Stimulated activated naive CD8-positive, alpha-beta T cell treated with anti-CD3 and anti-CD28 coated beads, Interleukin-15, amount 100 ng/mL, for 72 hours (primary cell): ENCODE measurements at places on chromosomes 16 and 17.
A peak's percentile ranks its signal among the peaks of the same experiment; 100 is the strongest.

- no peak for DNase-seq
Observed at GRCh38 chr16:71965223-71965622, 35.0 kb downstream of the PKD1L3 start.

DNA sequence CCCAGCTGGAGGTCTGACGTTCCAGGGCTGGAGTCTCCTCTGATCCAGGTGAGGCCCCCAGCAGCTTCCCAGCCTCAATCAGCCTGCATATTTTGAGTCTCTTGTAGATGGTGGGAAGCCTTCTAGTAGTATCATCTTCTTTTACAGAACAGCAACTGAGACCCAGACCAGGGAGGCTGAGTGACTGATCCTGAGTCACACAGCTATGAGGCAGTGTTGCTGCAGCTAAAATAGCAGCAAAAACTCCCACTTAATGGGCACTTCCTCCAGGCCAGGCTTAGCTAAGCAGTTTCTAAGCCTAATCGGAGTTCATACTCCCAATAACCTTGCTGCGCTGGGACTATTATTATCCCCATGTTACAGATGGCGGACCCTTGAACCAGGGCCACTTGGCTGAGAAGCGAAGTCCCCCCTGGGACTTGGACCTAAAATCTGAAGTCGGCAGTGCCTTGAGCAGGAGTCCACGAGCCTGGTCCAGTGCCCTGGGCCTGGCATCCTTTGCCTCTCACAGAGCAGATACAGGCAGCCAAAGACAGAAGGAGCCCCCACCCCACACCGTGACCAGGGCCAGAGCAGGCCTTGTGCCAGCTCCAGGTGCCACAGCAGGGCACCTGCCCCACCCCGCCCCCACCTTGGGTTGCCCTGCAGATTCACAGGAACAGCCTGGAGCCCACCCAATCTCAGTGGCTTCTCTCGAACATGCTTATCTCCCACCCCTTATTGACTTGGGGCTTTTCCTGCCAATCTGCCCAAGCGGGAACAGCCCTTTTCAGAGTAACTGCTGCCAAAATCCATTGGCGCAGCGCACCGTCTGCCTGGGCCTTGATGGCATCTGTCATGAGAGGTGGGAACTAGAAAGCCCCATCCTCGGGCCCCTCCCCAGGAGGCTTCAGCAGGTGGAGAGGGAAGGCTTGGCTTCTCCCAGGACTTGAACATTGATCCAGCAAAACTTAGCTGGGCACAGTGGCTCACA is 65.1 kb downstream of the SOCS1 start:
- no peak for DNase-seq

DNA sequence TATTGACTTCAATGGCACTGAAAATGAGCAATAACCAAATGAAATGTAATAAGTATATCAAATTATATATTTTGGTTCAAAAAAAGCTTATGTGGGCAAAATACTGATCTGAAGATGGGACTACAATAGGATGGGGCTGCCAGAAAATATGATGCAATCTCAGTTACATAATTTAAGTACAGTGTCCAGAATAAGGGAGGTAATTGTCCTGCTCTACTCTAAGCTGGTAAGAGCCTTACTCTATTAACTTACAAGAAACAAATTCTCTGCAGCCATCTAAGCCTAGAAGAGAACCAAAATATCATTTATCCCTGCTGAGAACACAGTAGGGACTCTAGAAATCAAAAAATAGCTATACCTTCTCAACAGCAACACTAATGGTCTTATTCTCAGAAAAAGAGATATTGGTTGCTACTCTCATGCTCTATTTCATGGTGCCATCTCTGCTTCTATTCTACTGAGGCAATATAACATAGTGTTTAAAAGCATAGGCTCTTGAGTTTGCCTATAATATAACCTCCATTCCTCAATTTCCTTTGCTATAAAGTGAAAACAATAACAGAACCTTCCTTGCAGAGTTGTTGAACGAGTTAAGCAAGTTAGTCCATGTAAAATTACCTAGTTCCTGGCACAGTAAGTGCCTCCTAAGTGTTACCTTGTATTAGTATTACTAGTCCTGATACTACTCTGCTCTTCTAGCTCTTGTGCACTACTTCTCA is 19.9 kb downstream of the NQO1 start:
- no peak for DNase-seq

GRCh38 chr17:42908872-42909700 is 8.5 kb downstream of the G6PC1 start:
- DNase-seq = no peak

GRCh38 chr17:3888343-3889171 is 4.3 kb downstream of the CAMKK1 start:
- DNase-seq = no peak

DNA sequence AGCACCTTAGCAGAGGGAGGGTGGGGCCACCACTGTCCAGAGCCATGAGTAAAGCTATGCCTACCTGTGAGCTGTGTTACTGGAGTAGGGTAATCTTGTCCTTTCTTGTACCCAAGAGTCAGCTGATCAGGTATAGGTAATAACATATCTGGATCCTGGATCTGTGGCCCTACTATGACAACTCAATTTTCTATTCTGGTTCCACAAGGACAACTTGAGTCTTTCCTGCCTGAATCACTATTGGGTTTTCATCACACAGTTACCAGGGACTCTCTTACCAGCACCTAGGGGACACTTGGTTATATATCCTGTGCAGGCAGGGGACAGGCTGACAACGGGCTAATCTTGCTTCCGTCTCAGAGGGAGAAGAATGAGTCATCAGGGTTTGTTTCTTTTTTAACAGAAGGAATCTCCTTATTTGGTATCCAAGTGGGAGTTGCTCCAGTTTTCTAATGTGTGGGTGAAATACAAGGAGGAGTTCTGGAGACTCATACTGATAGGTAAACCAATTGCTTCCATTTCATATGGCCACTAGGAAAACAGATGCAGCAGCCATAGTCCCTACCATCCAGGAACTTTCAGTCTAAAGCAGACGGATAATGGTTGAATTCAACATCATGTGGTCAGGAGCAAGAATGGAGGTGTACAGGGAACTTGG is 6.8 kb downstream of the ZNF267 start:
- DNase-seq = peak; percentile 41

GRCh38 chr16:81214745-81215166 is 23.7 kb upstream of the BCO1 start:
- no peak for DNase-seq

GRCh38 chr16:84072014-84072413 is 29.4 kb upstream of the SLC38A8 start:
- no peak for DNase-seq

- DNase-seq = no peak
Observed at GRCh38 chr16:3595521-3596021, 15.8 kb downstream of the SLX4 start.

- DNase-seq = peak; percentile 85
Observed at GRCh38 chr16:3443108-3444031, at the start of the genes NAA60 and ZNF597. Gene NAA60 (plus strand): TSS chr16:3443680. CDS start chr16:3476228, 32,548 bp downstream. Gene ZNF597 (minus strand): TSS chr16:3443504. CDS start chr16:3443153, 351 bp downstream.

- no peak for DNase-seq
Observed at GRCh38 chr17:44187131-44187899, 543 bp downstream of the TMUB2 start.

- DNase-seq = no peak
Observed at GRCh38 chr16:31712064-31712540, 161.5 kb upstream of the ZNF267 start.

DNA sequence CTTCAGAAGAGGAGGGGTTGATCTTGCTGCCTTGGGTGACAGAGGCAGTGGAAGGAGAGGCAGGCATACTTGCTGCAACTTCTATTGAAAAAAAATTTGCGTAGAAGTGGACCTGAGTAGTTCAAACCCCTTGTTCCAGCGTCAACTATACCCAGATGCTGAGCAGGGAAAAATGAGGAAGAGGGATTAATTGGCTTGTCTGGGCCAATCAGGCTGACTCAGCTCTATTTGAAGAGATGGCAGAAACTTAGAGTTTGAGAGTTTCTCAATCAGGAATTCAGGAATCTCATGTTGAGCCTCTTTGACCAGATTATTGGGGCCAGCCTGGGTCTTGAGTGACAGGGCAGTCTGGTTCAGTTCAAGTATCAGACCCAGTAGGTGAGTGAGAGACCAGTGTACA is 17.6 kb downstream of the CASC3 start:
- no peak for DNase-seq

GRCh38 chr17:68954146-68954896 is 871 bp downstream of the ABCA8 start:
- DNase-seq = no peak

GRCh38 chr16:74862743-74863244 is 88.2 kb upstream of the FA2H start:
- DNase-seq = peak; percentile 9

GRCh38 chr16:83926726-83927397 is 26.2 kb upstream of the OSGIN1 start:
- peak; percentile 58 for DNase-seq

- DNase-seq = no peak
Observed at GRCh38 chr16:1832838-1833454, 5.9 kb downstream of the FAHD1 start.

- no peak for DNase-seq
Observed at GRCh38 chr16:81601008-81601428, 156.4 kb downstream of the CMIP start.

GRCh38 chr17:3679531-3680126 is 11.0 kb downstream of the EMC6 start:
- DNase-seq = no peak

DNA sequence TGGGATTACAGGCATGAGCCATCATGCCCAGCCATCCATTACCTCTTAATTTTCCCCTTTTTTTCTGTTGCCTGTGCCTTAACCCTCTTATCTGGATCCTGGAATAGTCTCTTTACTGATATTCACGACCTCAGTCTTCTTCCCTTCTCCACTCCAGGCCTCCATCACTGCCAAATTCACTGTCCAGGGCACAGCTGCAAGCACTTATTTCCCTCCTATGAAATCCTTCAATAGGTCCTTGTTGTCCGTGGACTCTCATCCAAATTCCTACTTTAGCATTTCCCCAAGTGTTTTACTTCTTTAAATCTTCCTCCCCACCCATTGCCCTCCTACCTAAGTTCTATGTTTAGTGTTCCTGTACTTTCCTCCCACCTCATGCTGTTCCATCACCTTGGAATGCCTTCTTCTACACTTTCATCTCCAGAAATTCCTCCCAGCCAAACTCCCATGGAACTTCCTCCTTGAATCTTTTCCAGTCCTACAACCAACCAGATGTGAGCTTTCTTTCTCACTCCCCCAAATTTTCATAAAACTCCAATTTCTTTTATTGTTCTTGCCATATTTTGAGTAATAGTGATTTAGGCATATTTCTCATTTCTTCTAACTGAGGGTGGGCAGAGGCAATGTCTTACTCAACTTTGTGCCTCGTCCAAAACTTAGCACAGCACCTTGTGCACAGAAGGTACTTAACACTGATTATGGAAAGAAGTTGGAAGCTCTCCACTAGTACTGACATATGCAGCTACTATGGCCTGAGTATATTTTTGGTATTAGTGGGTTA is 35.3 kb downstream of the FAM20A start:
- DNase-seq = no peak

DNA sequence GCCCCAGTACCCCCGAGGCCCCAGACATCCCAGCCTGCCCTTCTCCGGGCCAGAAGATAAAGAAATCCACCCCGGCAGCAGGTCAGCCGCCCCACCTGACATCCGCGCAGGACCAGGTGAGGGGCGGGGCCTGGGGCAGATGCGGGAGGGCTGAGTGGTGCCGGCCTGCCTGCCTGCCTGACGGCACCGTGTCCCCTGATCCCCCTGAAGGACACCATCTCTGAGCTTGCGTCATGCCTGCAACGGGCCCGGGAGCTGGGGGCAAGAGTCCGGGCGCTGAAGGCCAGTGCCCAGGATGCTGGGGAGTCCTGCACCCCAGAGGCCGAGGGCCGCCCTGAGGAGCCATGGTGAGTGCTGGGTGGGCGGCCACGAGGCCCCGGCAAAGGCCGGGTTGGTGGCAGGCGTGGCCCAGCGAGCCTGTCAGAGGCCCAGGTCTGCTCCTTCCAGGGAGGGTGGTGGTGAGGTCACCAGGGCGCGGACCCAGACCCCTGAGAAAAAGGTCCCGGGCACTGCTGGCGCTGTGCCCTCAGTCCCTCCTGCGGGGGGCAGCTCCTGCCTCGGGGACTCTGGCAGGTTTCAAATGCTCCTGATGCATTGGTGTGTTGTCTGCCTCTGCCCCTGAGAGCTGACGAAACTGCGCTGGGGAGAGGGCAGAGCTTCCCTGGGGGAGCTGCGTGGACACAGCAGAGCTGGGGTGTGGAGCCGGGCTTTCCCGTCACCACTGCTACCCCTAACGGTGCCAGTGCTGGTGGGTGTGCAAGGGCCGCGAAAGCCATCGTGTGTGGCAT is 1.2 kb downstream of the CDT1 start:
- no peak for DNase-seq

- no peak for DNase-seq
Observed at GRCh38 chr17:64785011-64785421, 122.9 kb upstream of the SMURF2 start.

DNA sequence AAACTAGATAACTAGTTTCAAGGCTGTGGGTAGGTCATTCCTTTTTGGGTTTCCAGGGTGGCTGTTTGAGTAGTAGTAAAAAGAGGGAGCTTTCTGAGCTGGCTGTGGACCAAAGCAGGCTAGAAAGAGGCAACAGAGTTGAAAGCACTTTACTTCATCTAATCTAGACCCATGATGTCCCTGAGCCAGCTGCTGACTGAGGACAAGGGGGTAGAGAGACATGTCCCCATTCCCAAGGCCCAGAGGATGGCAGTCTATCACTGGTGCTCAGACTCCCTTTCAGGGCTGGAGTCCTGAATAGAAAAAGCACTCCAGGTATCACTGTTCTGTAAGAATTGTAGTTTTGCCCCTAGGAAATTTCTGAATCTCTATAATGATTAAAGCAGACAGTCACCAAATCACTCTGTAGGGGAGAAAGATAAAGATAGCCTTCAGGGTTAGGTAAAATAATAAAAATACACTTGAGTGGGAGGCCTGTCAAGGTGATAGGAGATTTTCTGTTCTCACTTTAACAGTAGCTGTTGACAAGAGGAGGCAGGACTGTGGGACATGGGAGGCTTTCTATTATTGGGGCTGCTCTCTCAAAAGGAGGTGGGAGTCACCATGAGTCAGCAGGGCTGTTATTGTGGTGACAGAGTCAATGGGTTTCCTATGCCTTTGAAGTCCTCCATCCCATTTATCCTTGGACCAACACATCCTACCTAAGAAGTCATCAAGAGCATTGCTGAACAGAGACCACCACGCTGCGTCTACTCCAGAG is 190.2 kb upstream of the MPHOSPH6 start:
- no peak for DNase-seq

- DNase-seq = no peak
Observed at GRCh38 chr16:28528463-28528867, 10.3 kb downstream of the NUPR1 start.
